ENCODE measurements at places on chromosomes 1 and 21.
A peak's percentile ranks its signal among the peaks of the same experiment; 100 is the strongest.

GRCh38 chr1:98001764-98002163 is 80.9 kb upstream of the DPYD start:
- DNase-seq = peak; percentile 17

DNA sequence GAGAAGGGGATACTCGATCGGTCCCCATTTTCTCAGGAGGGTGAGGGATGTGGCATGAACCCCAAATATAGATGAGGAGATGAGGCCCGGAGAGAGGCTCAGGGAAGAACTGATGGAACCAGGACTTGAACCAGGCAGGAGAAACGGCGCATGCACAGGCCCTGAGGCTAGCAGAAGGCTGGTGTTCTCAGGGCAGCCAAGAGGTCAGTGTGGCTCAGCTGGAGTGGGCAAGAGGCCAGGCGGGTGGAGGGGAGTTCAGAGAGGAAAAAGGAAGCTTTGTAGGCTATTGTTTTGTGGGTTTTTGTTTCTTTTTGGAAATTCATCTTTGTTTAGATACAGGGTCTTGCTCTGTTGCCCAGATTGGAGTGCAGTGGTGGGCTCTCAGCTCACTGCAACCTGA is 122.0 kb downstream of the LACTBL1 start:
- DNase-seq = no peak

DNA sequence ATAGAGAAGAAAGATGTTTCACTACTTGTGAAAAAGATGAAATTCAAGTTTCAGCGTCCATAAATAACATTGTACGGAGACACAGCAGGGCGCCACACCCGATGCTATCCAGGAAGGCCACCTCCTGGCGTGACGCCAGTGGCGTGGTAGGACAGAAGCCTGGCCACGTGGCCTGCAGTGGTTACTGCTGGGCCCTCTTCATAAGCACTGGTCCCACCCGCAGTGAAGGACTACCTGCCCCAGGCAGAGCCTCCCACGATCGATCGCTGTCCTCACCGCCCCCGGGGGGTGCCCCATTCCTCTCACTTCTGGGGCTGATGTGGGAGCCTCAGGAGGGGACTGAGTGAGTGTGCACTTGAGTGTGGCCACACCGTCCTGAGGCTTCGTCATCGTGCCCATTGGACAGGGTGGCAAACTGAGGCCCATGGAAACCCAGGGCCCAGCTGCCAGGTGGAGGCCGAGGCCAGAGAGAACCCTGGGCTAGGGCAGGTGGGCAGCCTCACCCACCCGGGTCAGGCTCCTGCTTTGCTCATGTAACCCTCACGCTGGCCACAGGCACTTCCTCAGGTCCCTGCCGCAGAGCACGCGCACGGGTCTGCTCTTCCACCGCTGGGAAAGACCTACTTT is 11.7 kb upstream of the HES5 start:
- DNase-seq = no peak

DNA sequence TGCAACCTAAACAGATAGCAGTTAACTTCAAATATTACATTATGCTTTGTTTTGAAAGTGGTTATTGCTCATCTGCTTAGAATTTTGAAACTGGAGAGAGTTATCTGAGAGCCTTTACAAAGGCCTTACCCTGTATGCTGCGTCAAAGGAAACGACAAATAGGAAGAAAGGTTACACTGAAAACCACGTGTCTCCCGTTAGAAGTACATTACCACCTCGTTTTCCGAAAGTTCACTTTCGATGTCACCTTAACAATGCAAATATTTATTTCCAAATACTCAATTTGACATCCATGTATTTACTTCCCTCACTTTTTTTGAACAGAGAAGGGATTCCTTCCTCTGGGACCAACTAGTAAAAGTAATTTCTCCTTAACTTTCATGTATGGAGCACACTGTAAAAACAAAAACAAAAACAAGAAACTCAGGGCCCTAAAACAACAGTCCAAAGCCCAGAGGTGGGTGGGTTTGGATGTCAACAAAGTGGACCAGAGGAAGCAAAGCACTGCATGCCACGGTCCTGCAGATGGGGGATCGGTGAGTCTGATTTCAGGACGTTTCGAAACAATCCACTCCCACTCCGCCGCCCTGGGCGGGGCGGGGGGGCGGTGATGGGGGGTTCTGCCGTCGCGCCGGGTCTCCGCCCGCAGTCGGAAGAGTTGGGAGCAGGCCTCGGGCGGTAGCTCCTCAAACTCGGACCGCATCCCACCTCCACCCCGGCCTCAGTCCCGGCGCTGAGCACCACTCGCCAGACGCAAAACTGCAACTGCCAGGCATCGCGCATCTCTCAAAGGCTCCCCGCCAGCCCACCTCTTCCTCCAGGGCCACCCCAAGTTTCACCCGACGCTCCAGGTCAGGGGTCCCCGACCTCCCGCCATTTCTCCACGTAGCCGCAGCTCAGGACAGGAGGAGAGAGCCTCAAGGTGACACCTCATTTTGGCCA is 841 bp downstream of the ADSS2 start:
- no peak for DNase-seq

DNA sequence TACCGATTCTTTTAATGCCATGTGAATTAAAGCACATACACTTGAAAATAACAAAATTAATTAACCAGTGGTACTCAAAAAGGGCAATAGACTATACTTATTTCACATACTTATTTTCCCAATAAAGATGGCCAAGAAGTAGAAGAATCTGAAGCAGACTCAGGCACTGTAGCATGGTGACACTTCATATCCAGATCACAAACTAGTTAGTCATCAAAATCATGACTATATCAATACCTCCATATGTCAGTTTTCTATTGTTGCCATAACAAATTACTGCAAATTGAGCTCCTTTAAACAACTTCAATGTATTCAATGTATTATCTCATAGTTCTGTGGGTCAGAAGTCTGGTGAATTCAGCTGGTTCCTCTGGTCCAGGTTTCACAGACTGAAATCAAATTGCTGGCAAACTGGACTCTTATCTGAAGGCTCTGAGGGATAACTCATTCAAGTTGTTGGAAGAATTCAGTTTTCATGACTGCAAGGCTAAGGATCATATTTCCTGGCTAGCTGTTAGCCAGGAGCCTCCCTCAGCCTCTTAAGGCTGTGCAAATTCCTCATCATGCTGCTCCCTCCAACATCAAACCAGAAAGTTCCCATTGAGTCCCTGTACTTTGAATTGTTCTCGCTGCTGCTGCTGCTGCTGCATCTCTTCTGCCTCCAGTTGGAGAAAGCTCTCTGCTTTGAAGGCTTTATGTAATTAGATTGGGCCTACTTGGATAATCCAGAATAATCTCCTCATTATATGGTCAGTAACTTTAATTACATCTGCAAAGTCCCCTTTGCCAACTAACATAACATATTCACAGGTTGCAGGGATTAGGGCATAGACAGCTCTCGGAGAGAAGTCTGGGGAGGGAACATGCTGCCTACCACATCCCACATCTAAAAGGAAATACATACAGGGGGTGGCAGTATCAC is 91.5 kb downstream of the MRPL39 start:
- DNase-seq = no peak

GRCh38 chr1:108816049-108816893 is 40.6 kb downstream of the AKNAD1 start:
- peak; percentile 87 for DNase-seq

DNA sequence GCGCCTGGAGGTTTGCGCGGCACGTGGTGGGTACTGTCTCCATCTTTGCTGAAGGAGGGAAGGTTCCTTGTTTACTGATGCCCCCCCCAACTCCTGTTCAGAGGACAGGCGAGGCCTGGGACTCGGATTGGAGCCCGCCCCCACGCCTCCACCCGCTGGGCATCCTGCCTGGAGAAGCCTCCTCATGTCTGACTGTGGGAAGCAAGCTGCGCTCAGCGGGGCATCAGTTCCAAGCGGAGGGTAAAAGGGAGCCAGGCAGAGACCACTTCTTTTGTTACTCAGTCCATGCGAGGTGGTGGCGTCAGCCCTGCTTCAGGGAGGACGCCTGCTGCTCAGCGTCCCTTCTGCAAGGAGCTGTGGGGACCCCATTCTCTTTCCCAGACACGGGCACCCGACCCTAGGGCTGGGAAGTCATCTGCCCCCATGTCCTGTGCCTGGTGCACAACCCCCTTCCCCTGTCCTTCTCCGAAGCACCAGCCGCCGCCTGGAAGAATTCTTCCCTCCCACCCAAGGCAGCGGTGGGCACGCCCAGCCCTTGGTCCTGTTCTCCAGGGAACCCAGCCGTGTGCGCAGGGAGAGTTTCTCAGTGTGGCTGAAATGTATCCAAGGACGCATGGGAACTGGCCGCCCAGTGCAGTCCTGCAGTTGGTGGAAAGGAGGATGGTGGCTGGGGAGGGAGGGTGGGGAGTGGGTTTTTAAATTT is 414.0 kb downstream of the CAMTA1 start:
- DNase-seq = no peak

DNA sequence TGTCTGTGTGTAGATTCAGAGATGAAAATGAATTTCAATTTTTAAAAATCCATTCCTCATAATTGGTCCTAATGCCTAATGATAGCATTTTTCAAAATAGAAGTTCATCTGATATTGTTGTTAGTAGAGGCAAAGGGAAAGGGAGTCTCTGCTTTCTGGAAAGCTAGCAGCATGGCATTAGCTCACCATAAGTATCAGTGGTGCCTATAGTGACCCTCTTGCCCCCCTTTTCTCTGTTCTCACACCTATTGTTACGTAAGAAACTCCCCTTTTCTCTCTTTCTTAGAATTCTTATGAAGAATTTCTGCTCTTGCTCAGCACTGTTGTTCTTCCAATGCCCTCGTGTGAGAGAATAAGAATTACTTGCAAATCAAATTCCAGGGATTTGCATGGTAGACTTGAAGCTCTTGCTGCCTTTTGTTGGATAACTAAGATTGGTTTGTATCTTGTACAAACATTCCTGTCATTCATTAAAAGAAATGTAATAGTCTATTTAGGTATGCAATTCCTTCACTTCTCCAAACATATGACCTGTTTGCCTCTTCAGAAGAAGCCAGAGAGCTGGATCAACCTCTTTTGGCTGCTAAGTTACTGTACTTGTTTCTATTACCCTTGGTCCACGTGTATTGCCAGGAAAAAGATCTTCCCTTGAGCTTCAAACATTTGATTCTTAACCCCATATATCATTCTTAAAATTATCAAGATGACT is 69.2 kb upstream of the MAGI3 start:
- no peak for DNase-seq

DNA sequence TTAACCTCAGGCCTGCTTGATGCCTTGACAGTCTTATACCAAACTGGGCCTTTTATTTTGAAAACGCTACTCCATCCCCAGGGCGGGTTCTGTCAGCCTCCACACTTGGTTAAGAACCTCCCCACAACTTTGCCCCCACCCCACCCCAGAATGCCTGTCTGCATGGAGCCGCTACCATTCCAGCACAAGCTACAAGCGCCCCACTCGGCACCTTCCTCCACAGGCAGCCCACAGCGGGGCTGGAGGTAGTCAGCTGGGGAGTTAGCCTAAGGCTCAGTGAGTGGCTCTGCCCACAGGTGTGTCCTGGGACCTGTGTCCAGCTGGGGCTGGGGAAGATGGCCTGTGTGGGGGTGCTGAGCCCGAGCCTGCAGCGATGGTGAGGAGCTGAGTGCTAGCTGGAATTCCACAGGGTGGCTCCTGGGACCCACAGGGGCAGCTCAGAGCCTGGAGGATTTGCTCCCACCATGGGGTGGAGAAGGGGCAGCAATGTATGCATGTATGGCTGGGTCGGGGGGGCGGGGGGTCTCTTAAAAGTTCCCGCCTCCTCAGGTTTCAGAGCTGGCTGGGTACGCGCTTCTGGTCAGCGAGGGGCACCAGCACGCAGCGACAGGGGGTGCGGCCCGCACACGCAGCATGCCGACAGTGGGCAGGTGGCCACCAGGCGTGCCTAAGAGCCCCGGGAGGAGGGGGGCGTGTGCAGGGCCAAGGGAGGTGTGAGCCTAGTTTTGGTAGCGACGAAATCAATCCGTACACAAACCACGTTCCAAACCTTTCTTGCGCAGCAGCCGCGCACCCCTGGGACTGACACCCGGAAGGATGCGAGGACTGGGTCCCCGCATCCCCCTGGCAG is 917 bp downstream of the ETNK2 start:
- DNase-seq = no peak

GRCh38 chr1:61293197-61293596 is 210.8 kb downstream of the NFIA start:
- DNase-seq = no peak

GRCh38 chr21:26852423-26852822 is 7.2 kb upstream of the ADAMTS1 start:
- no peak for DNase-seq

DNA sequence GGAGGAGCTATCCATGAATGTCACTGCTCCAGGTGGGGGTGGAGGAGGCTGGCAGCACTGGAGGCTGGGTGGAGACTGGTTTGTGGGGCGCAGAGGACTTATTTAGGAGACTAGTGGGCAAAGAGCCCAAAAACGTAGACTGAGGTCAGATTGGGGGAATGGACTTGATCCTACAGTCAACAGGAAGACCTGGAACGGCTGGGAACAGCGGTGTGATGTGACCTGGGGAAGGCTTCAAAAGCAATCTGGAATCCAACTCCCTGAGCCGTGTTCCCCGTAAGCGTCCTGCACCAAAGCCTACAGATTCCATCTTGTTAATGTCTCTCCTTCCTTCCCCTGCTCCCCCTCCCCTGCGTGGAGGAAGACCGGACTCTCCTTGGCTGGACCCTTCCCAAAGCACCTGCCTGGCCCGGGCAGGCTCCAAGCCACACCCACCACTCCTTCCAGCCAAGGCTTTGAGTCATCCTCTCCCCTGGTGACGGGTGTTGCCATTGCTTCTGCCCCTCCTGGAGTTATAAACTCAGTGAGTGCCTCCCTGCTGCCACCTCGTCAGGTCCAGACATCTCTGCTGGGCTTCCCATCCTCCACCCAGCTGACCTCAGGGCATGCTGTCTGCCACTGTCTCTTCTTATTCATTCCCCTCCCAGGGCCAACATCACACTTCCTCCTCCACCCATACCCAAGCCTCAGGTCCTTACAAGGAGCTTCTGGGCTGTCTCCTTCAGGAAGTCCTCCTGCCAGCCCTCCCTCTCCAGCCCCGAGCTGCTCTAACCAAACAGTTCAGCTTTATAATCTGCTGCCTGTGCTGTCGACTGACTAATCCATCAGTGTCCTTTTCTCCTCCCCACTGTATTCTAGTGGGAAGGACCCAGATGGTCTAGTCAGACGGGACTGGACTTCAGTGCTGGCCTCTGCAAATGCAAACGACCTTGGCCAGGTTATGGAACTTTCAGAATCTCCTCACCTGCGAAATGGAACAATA is 1.6 kb upstream of the CLSTN1 start:
- DNase-seq = no peak

Data from GM04503 (cell line).